ENCODE measurements at places on chromosomes 12 and 14.

- no peak for DNase-seq
These were observed 123.1 kb downstream of the PAH start for GRCh38 chr12:102793921-102794320.

DNA sequence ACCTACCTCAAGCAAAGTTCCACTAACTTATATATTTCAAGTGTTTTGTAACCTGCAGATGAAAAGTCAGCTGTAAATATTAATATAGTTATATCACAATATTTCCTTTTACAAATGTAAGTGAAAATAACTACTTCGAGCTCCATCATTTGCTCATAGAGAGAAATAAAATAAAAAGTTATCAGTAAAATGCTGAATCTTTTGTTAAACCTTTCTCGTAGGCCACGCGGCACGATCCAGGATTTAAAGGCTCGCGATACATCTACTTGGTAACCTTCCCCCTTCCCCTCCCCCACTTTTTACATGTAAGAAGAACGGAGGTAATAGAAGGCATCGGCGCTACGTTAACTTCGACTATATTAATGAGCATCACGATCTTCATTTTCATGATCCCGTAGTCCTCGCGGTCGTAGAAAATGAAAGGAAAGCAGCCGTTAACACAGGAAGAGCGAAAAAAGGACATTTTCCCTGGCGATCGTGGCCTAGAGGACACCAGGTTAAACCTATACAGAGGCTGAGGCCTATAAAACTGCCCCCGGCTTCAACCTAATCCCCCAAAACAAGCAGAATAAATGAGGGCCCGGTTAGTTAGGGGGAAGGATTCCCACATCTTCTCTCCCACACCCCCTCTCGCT, 508 bp downstream of the HNRNPC start:
- DNase-seq = no peak

GRCh38 chr12:32309811-32310736, 89.3 kb upstream of the FGD4 start:
- no peak for DNase-seq

GRCh38 chr14:21924479-21924878, 250.9 kb upstream of the OR4E1 start:
- peak; percentile 9 for DNase-seq

DNA sequence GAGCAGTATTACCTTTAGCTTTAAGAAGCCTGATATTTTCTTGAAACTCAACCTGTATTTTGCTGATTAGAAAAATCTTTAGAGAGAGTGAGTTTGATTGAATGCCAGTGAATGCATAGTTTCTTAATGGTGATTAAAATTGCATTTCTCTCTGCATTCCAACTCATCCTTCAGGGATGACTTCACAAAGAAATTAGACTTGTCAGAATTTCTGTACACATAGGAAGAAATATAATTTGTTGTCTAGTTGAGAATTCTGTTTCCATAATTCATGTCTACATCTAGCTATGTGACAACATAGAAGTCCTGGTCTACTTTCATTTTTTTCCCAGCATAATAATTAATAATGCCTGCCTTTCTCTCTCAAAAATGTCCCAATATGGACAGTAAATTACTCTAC, 136.6 kb downstream of the OTOGL start:
- no peak for DNase-seq

GRCh38 chr12:89884416-89884898, 175.8 kb upstream of the ATP2B1 start:
- no peak for DNase-seq

GRCh38 chr12:57846285-57846576, 298 bp downstream of the CTDSP2 start:
- DNase-seq = no peak

GRCh38 chr12:77590306-77590705, 240.4 kb upstream of the NAV3 start:
- no peak for DNase-seq

- no peak for DNase-seq
These were observed 168.5 kb downstream of the PPM1H start for GRCh38 chr12:62766496-62766895.

DNA sequence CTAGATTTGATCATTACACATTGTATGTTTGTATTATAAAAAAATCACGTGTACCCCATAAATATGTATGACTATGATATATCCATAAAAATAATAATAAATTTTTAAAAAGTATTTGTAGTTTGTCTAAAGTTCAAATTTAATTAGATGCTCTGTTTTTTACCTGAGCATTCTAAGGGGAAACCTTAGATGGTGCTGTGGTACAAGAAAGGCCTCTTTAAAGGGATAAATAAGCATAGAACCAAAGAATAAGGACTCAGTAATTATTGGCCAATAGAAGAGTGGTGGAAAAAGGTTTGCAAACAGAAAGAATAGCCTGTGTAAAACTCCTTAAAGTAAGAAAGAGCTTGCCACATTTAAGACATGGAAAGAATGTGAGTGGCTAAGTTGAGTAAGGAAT, 580.1 kb upstream of the SEL1L start:
- DNase-seq = no peak

GRCh38 chr14:22801716-22802115, 13.5 kb downstream of the SLC7A7 start:
- DNase-seq = no peak

DNA sequence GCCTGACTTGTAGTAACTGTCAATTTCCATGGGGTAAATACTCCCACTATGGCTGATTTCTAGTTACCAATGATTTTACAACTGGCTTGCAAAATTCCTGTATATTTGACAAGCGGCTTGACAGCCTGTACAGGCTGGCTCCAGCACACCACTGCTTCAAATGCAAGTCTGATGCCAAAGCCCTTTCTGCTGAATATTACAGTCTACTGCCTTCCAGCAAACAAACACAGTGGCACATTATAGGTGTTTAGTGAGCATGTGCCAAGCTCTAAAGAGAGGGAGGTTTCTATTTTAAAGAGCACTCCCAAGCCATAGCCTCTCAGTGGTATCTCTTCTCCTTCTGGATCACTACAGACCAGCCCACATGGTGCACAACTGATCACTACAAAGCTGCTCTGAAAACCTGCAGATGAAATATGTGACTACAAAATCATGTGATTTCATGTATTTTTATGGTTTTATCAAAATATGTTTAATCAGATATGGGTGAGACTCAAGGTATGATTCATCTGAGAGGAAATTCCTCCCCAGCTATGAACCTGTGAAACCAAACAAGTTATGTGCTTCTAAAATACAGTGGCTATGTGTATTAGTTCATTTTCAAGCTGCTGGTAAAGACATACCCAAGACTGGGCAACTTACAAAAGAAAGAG, 101.5 kb downstream of the RPAP3 start:
- DNase-seq = no peak

- DNase-seq = no peak
These were observed 15.5 kb downstream of the MYH6 start for GRCh38 chr14:23392613-23393012.

DNA sequence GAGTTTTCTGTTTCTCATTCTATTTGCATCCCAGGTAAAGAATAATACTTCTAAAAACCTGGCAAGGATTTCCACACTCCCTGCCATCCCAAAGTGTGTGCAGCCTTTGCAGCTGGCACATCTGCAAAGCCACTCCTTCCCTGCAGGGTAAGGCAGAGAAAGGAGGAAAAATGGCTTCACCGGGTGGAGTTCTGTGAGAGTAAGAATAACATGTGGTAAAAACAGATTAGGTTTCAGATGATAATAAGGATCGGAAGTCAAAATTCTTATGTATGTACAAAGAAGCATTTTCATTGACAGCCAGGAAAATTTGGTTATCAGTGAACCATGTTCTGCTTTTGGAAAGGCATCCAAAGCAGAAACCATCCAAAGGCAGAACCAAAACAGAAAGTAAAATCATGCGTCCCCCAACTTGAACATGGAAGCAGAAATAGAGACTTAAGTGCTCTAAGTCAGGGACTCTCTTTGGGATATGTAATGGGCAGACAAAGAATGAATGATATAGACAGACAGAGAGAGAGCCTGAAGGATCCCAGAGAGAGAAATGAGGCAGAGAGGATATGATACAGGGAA, 192.6 kb upstream of the CCDC196 start:
- no peak for DNase-seq

DNA sequence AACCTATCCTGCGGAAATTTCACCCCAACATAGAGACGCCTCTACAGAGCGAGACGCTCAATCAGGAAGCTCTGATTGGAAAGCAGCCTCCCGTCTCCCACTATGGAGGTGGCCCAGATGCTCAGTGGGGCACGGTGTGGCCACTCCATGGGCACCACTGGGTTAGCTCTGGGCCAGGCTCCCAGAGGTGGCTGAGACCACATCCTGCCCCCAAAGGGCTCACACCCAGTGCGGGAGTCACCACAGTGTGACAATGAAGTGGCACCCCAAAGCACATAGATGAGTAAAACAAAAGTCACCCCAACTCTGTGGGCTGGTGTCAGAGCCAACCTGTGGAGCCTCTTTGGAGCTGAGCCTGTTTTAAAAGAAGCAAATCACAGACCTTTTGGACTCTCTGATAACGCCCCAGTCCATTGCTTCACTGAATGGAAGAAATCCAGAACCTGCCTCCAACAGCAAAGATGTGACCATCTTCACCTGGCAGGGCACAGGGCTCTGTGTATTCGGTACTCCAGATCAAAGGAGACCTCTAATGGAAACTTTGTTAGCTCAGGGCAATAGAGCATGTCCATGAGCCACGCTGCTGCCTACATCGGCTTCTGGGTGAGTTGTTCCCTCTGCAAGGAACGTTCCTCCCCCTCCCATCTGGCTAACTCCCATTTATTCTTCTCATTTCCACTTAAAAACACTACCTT, 19.6 kb downstream of the CLMN start:
- no peak for DNase-seq

GRCh38 chr14:104429291-104429861, 150.2 kb upstream of the C14orf180 start:
- DNase-seq = no peak

- peak; percentile 71 for DNase-seq
These were observed 57.9 kb downstream of the TRPV4 start for GRCh38 chr12:109775172-109775881.

DNA sequence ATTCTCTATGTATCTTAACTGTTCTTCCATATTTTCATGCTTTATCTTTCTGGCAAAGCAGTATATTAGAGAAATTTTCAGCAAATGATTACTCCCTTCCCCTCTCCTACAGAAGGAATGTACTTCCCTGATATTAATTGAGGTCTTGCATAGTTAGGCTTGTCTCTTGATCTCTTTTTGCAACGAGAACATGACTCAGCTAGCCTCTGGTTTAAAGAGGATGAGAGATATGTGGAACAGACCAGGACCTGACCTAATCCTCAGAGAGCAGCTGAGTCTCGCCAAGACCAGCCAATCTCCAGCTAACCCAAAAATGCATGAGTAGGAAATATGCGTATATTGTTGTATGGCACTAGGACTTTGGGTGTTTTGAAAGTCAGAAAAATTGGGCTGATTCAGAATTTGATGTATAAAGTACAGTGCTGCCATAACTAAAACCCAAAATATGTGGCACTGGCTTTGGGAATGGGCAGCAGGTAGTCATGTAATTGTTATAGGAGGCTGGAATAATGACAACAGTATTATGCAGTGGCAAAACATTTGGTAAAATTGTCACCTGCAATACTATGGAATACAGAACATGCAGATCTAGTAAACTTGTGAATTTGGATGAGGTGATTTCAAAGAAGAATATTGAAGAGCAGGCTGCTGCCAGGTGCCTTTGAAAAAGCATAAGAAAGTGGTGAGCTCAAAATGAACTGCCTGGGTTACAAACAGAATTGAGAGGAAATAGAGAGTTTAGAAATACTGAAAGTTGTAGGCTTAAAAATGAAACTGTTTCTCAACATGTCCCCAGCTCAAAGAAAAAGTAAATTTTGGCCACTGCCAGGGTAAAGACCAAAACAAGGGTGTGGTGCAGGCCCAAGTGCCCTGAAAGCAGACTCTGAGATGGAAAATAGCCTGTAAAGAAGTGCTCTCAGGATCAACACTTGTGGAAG, 9.3 kb upstream of the USP15 start:
- no peak for DNase-seq

DNA sequence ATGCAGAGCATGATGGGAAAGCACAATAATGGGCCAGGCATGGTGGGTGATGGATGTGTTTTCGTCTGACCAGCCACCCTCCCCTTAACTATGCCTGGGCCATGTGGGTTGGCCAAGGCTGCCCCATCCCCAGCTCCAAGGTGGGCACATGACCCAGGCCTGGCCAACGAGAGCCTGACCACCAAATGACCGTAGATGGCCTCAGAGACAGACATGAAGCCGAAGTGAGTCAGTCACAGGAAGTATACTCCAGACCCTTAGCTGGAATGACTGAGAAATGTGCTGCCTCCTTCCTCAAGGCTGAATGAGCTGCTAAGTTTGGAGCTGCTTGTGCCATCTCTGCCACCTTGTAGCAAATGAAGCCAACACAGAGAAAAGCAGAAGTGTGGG, 233.6 kb downstream of the BCL11B start:
- DNase-seq = no peak

- no peak for DNase-seq
These were observed 469.1 kb downstream of the PRKD1 start for GRCh38 chr14:29458547-29458946.

- peak; percentile 50 for DNase-seq
These were observed 77.2 kb downstream of the SERPINA3 start for GRCh38 chr14:94689218-94689984.

DNA sequence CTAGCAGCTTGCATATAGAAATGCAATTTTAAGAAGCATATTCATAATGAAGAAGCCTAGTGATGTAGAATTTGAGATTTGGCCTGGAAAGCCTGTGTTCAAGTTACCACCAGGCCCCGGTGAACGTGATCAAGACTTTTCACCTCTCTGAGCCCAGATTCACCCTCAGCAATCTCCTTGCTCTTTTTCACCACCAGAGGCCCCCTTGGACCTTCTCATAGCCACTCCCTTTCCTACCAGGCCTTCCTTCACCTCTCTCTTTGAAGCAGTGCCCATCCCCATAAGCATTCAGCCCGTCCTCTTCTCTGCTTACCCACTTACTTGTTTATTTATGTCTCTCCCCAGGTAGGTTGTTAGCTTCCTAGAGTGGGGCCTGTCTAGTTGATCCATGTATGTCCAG, 1280.9 kb downstream of the AACS start:
- no peak for DNase-seq

DNA sequence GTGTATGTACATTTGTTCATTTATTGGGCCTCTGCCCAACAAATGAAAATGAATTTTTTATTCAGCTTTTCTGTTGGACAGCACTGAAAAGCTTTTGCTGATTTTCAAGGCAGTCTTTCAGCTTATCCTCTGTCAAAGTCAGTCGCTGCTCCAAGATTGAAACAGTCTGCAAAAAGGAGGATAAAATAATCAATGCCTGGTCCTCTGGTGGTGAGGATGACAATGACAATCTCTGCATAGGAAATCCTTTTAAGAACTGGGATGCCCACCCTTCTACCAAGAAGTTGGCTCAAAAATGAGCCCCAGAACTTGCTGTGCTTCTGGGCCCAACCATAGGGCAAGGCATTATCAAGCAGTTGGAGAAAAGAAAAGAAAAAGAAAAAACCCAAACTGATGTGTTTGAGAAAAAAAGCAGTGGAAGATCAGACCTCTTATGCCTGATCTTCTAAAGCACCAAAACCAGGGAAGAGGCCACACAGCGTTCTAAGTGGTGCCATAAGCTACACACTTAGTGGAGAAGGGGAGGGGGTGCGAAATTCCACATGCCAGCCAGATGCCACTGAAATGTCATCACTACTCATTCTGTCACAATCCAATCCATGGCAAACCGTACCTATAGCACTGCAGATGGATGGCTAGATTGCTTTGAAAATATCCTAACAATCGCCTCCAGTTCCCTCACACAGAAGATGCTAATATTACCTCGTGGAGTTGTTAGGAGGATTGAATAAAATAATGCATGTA, 69.0 kb upstream of the DUSP6 start:
- DNase-seq = no peak

All from stimulated activated CD4-positive, alpha-beta T cell treated with anti-CD3 and anti-CD28 coated beads, Interleukin-12 subunit alpha, Interleukin-12 subunit beta, amount 100 ng/mL, for 48 hours (primary cell).